AG09319 (cell line): ENCODE measurements at places on chromosomes 16 and 17.
A peak's percentile ranks its signal among the peaks of the same experiment; 100 is the strongest.

GRCh38 chr16:89187032-89187769, 13.1 kb downstream of the SLC22A31 start:
- DNase-seq, result no peak

GRCh38 chr16:30787613-30788378, 791 bp upstream of the ZNF629 start:
- no peak for DNase-seq

DNA sequence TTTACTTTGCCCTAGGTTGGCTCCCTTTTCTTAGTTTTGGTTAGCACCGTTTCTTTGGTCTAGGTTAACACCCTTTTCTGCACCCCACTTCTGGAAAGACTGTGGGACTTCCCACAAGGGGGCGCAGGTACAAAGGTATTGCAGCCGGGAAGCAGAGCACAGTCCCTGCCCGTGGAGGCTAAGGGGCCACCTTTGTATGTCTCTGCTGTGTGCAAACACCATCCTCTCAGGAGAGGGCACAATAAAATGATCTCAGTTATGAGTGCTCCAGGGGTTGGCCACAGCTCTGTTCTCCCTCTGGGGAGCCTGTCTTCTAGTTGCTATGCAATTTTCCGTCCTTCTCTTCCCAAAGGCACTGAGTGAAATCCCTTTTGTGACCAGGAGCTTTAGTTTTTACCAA, 28.4 kb upstream of the TMC5 start:
- no peak for DNase-seq

DNA sequence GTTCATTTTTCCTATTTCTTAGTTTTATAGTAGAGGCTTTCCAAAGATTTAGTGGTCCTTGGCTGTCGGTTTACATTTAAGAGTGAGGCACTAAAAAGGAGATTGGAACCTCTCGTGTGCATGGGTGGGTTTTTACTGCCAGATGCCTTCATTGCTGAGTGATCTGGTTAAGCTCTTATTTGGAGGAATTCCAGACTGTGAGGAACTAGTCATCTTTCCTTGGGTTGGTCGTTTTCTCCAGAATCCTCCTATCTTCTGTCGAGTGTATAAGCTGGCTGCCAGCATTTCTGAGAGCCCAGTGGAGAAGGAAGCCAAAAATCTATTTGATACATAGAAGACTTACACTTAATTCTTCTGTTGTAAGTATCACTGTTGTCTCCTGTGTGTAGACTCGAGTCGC, 22.6 kb downstream of the IST1 start:
- no peak for DNase-seq

DNA sequence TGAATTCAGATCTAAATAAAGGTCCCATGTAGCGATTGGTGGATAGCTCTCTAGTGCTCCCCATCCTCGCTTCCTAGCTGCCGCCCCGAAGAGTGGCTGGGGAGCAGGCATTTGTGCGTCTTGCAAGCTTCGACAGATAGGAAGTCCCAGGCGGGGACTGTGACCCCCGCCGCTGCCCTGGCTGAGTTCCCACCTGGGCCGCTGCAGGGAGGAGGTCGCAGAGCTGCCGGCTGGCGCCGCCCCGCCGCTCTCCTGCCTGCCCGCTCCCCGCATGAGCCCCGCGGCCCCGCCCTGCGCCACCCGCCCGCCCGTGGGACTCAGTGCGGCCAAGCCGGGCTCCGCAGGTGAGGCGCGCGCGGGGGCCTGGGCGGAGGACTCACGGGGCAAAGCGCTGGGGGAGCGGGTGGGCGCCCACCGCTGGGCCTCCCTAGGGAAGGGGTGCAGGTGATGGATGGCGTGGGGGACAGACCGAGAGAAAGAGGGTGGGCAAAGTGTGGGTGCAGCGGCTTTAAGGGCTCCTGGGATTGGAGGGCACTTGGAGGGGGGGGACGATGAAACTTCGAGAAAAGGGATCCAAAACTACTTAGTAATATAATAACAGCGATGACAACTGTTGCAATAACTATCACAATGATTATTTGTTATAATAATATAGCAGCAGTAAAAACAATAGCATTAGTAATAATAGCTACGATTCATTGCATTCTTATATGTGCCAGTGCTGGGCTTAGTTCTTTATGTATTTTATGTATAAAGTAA, at the start of gene OTOA:
TSS of gene OTOA (plus strand) at position 80 of the 759 bp plus-strand sequence. CDS start 14,547 bp downstream, outside the sequence.
- DNase-seq, result no peak

GRCh38 chr17:8830141-8830540, 31.0 kb upstream of the MFSD6L start:
- DNase-seq, result no peak

- DNase-seq, result no peak
Observed at GRCh38 chr17:6145946-6146345, 75.8 kb downstream of the WSCD1 start.

DNA sequence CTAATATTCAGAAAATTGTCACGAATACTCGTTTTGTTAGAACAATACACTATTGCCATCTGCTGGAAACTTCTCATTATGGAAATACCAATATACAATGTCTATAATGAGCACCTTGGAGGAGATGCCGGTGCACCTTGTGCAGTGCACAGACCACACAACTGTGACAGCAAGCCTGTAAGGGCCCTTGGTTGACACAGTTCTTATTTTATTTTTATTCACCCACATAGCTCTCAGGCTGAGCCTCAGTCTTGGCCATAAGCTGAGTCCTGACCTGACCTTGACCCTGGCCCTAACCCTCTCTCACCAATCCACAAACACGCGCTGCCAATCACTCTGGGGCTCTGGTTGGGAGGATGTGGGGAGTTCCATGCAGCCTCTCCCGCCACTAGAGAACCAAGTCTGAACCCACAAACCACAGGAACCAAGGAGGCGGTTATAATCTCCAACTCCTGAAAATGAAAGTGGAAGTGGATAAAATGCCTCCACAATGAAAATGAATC, 7.6 kb downstream of the AIPL1 start:
- DNase-seq, result no peak

DNA sequence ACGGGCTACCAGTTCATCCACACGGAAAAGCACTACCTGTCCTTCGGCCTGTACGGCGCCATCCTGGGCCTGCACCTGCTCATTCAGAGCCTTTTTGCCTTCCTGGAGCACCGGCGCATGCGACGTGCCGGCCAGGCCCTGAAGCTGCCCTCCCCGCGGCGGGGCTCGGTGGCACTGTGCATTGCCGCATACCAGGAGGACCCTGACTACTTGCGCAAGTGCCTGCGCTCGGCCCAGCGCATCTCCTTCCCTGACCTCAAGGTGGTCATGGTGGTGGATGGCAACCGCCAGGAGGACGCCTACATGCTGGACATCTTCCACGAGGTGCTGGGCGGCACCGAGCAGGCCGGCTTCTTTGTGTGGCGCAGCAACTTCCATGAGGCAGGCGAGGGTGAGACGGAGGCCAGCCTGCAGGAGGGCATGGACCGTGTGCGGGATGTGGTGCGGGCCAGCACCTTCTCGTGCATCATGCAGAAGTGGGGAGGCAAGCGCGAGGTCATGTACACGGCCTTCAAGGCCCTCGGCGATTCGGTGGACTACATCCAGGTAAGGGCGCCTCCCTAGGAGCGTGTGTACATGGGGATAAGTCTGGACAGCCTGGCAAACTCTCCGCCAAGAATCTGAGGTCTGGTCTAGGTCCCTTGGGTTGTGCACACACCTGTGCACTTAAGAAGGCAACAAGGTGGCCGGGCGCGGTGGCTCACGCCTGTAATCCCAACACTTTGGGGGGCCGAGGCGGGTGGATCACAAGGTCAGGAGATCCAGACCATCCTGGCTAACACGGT, 4.2 kb downstream of the HAS3 start:
- DNase-seq, result no peak

GRCh38 chr17:61827649-61828395, 35.5 kb downstream of the BRIP1 start:
- no peak for DNase-seq

GRCh38 chr17:38898291-38898679, 27.1 kb upstream of the LASP1NB start:
- no peak for DNase-seq

DNA sequence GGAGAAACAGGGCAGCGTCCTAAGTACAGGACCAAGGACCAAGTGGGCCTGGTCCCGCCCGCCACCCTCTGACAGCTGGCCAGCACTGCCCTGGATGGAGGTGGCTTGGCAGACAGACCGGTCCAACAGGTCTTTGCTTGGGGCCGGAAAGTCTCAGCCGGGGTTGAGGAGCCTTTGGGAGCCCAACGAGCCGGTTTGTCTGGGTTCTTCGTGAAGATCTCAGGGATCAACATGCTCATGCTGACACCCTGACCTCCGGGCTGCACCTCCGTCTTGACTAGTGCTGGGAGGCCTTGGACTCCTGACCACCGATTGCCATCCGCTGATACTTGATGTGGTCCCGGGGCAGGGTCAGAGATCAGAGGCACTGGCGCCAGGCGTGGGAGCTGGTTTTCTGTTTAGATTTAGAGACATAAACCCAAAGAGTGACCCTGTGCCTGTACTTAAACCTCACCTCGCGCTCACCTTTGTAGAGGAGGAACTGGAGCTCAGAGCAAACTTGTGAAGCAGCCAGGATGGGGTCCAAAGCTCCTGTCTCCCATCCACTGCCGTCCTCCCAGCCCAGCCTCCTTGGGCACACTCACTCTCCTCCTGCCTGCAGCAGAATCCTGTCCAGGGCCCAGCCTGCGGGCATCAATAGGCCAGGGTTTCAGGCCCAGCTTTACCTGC, 92.1 kb upstream of the GSE1 start:
- no peak for DNase-seq

DNA sequence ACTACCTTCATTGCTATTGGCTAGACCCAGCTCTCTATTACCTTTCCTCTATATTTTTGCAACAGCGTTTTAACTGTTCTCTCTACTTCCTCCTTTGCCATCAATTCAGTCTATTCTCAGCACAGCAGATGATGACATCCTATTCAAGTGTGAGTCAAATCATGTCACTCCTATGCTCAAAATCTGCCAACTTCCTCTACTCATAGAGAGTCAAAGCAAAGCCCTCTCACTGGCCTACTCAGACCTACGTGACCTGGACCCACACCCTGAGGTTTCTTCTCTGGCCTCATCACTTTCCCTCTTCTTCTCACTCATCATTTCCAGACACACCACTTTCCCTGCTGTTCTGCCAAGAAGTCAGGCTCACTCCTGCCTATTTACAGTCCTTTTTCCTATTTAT, 289.0 kb upstream of the AXIN2 start:
- no peak for DNase-seq

DNA sequence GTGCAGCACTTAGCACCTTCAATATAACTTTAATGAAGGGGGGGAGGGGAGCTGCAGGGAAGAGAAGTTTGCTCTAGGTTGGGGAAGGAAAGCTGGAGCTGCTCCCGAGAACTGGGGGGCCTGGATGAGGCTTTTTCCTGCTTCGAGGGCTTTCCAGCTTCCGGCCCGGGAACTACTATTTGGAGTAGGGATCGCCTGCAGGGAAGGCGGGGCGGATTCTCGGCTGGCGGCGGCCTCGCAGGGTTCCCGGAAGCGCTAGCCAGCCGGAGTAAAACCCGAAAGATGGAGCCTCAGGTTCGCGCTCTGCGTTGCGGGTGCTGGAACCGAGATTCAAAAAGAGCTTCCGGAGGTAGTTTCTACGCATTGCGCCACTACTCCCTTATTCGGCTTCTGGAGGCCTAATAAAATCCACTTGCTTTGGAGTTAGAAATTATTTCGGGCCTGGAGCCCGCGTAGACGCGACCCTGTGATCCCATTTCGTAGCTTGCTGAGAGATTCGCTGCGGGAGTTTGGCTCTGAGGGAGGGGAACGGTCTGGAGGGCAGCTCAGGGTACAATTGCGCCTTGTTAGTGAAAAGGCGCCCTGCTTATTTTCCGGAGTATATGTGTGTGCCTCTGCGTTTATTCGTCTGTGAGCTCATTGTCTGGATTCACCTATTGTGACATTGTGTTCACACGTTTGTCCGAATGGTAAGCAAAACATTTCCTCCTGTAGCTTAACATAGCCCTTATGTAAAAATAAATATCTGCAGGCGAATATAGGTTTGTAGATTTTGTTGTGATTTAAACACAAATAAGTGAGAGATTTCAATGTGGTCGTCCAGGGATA, 652 bp downstream of the PRAC2 start:
- no peak for DNase-seq

DNA sequence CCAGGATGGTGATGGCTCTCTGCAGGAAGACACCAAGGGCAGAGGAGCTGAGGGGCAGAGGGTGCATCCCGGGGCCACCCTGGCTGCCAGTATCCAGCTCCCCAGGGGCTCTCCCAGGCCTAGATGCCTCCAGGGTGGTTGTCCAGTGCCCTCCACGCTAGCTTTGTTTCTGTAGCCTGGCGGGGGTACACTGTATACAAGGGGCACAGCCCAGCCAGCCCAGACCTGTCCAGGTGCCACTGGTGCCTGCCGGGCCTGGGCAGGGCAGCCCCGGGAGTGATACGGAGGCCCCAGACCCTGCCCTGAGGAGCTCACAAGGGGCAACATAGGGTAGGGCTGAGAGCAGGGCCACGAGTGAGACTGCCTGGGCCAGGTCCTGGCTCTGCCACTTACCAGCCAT, 14.6 kb upstream of the TRPV3 start:
- DNase-seq, result no peak

DNA sequence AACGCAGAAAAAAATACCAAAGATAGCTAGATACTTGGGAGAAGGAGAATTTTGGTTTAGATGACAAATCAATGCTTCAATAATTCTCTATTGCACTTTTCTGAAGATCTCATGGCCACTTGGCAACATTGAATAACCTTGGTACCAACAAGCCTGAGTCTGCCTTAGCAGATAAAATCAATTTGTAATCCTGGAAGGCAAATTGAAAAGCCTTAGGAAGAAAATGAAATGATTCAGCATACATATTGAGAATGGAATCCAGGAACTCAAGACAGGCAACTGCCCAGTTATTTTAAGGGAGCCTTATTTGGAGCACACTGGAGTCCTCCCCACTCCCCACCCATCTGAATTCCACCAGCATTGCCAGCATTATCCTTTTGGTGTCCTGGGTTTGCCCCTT, 109.3 kb upstream of the SOX9 start:
- DNase-seq, result no peak

DNA sequence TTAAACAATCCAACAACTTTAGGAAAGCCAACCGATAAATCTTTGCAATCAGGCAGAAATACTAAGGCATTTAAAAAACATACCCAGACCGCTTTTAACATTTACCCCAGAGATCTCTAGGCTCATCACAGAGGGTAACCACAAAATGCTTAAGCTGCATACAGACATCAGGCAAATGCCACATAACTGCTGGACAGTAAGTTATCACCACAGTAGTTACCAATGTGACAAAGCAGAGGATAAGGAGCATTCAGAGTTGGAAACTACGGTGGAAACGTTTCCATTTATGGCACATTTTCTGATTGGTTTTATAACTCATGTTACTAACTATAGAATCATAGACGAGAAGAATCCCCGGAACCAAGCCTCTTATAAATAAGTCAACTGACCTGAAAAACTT, 77.5 kb downstream of the KANSL1 start:
- peak; percentile 2 for DNase-seq
